Mucosa of gallbladder (tissue), 1 donor: ENCODE measurements at places on chromosomes 6 and 20.

- no peak for DNase-seq
Observed at GRCh38 chr6:79922018-79922417, 25.3 kb downstream of the ELOVL4 start.

DNA sequence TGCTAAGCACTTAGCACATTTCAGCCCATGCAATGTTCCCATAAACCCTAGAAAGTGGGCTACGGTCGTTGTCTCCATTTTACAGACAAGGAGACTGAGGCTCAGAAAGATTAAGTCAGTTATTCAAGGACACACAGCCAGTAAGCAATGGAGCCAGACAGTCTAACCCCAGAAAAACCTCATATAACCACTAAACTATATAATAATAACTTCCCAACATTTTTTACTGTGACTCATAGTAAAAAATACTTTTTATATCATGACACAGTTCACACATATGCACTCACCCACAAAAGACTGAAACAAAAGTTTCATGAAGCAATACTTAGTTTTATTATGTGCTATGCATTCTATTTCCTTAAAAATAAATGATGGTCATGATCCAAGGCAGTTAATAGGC is 66.2 kb upstream of the EYA2 start:
- no peak for DNase-seq

DNA sequence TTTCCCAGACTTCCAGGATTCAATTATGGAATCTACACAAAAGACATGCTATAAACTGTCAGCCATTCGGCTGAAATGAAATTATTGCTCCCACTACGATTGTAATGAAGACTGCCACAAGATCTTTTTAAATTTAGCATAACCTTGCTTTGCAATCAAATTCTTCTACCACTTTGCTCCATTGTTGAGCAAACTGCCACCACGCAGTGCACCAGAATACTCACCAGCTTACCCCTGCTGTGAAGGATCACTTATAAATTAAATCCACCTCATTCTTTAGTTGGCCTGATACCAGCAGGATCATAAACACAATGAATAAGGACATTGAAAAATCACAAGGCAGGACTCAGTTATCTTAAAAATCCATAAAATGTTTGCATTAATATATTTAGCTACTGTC is 151.8 kb upstream of the PRND start:
- no peak for DNase-seq

- no peak for DNase-seq
Observed at GRCh38 chr6:169647637-169648036, 54.2 kb downstream of the WDR27 start.

- DNase-seq, result no peak
Observed at GRCh38 chr6:27452496-27452897, 20.4 kb downstream of the ZNF184 start.

DNA sequence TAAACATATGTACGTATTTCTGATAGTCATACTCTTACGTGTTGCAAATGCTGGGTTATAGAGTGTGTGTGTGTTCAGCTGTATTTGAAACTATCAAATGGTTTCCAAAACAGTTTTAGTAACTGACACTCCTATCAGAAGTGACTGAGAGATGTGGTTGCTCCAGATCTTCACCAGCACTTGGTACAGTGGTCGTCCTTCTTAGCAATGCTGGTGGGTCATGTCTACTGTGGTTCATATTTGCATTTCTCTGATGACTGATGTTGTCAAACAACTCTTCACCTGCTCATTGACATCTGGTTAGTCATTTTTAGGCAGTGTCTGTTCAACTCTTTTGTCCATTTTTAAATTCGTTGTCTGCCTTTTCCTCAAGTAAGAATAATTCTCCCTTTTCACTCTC is 259.3 kb downstream of the KIF16B start:
- DNase-seq, result no peak

DNA sequence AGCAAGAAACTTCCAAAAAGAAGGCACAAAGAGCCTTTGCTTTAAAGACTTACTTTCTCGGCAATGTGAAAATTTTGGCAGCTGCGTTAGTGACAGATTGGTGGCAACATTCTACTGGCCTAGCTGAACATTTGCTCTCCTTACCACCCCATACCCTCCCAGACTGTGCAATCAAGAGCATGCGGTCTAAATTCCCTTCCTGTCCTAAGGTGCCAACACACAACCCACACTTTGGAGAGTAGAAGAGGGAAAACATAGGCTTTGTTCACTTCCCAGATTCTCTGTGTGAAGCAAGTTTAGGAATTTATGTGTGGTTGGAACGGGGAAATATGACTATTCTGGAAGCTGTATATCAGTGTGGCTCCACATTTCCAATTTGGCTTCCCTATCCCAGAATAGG is 29.8 kb upstream of the NEDD9 start:
- DNase-seq, result no peak

GRCh38 chr6:150865043-150865405 is 478 bp upstream of the MTHFD1L start:
- DNase-seq, result no peak

- no peak for DNase-seq
Observed at GRCh38 chr6:79724816-79725215, 93.7 kb downstream of the SH3BGRL2 start.

DNA sequence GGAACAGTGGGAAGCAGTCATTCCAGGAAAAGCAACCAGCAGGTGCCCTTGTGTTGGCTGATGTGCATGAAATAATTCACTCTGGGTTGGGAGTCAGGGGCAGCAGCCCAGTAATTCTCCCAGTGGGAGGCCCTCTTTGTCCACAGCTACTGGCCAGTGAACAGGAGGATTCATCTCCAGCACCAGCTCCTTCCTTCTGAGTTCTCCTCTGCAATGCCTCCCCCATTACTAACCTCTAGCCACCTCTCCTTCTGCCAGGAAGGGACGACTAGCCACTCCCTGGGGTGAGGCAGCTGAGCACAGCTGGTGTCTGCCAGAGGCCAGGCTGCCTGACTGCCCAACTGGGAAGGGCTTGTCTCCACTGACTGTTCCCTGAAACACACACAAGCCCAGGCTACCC is 12.5 kb upstream of the R3HDML start:
- peak; percentile 13 for DNase-seq

GRCh38 chr20:46614503-46614902 is 36.8 kb downstream of the SLC13A3 start:
- DNase-seq, result no peak

DNA sequence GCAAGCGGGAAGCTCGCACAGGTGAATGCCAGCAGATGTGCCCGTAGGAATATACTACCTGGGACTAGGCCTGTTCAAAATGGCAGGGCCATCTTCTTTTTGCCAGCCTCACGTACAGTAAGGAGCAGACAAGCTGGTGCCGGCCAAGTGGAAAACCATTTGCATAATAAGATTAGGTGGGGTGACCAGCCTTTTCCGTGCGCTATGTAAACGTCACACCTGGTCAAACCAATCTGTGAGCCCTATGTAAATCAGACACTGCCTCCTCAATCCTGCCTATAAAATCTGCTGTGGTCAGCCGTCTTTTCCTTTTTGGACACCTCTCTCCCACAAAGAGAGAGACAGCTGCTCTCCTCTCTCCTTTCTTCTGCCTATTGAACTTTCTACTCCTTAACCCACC is 60.8 kb upstream of the TMEM30A start:
- no peak for DNase-seq

DNA sequence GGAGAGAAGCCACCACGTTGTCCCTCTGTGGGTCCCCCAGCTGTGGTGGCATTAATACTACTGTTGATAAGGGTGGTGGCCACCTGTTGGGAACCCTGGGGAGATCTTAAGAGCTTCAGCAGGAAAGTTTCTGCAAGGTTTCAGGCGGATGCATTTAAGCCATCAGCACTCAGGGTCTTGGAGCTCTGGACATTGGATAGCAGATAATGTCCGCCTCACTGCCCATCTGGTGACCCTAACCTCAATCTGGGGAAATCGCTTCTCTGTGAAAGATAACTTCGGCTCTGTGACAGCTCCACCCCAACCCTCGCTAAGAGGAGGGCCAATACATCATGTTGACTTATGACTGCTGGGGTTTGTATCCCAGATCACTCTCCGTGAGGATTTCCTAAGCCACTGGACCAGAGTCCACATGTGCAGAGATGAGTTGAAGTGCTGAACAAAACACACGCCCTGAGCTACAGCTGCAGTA is 92.9 kb downstream of the FOXC1 start:
- DNase-seq, result no peak

GRCh38 chr20:51388756-51389542 is 153.6 kb downstream of the NFATC2 start:
- DNase-seq, result no peak

DNA sequence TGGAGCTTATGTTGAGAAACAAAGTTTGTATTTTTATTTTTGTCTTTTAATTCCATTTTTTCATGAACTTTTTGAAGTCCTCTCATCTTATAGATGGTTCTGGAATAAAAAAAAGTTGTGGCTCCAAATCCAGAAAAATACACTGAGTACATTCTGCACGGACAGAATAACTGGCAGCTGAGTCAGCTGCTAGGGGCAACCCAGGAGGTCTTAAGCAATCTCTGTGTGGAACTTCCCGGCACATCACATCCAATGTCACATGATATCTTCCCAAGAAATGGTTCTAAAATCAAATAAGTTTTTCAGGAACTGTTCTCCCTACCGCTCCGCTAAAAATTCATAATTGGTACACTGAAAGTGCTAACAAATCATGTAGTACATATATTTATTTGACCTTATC is 29.8 kb downstream of the SLC13A3 start:
- no peak for DNase-seq

GRCh38 chr6:154297721-154298120 is 58.9 kb downstream of the IPCEF1 start:
- DNase-seq, result no peak

GRCh38 chr6:81897793-81898192 is 145.3 kb upstream of the TENT5A start:
- DNase-seq, result no peak

GRCh38 chr6:138255443-138255842 is 37.2 kb upstream of the PBOV1 start:
- DNase-seq, result no peak

DNA sequence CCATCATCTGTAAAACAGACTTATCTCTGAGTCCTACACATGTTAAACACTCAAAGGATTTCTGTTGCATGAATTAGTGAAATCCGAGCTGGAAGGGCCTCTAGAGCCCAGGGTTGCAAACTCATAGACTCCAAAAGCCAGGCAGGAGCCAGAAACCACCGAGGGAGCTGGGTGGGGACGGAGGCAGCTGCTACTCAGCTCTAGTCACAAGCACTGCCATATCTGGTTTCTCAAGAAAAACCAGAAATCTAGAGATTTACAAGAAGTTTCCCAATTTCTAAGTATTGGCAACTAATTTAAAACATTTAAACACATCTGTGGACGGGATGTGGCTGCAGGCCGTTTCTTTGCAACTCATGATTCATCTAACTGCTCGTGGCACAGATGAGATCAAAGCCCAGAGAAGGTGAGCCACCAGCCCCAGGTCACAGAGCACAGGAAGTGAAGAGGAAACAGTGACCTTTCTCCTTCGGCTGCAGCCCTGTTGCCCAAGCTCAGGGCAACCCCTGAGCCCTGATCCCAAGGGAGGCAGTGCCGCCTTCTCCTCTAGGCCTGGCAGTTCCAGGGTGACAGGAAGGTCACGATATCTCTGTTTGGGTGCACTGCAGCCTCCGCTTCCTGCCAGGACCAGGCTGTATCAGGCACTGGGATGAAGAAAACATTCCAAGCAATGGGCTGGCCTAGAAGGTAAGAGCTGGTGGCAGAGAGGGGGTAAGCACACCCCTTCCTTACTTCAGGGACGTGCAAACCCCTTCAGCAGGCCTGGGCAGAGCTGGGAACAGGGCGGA is 26.4 kb upstream of the PTGIS start:
- DNase-seq, result peak; percentile 75

GRCh38 chr6:31952140-31952805 is 6.4 kb downstream of the CFB start:
- DNase-seq, result peak; percentile 65

GRCh38 chr6:33923857-33924514 is 120.2 kb upstream of the MLN start:
- no peak for DNase-seq

- DNase-seq, result no peak
Observed at GRCh38 chr20:62061851-62062423, 3.7 kb downstream of the TAF4 start.

- no peak for DNase-seq
Observed at GRCh38 chr6:1581120-1581991, 28.4 kb upstream of the FOXC1 start.

GRCh38 chr6:144244688-144245087 is 40.4 kb upstream of the UTRN start:
- DNase-seq, result no peak

DNA sequence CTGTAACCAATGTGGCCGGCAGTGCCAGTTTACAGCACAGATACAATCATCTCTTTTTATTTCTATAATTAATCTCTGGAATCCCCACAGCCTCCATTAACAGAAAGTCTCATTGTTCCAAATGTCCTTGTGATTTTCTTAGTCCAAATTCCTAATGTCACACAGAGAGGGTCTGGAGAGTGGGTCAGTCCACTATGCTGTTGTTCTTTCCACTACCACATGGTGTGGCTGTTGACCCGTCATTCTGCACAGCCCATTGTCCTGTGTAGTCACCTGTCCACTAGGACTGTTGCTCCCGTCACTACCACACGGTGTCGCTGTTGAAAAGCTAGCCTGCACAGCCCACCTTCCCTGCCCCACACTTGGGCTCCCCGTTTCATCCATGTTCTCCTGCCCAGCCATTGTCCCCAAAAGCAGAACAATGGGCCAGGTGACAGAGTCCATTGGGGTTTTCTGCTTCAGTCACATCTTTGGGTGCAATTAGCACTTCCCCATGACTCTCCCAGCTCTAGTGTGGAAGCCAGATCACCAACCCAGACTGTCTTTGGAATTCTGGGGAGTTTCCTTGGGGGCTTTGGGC is 8.6 kb upstream of the LBP start:
- no peak for DNase-seq

GRCh38 chr6:148998704-148999103 is 251.9 kb downstream of the UST start:
- DNase-seq, result no peak

DNA sequence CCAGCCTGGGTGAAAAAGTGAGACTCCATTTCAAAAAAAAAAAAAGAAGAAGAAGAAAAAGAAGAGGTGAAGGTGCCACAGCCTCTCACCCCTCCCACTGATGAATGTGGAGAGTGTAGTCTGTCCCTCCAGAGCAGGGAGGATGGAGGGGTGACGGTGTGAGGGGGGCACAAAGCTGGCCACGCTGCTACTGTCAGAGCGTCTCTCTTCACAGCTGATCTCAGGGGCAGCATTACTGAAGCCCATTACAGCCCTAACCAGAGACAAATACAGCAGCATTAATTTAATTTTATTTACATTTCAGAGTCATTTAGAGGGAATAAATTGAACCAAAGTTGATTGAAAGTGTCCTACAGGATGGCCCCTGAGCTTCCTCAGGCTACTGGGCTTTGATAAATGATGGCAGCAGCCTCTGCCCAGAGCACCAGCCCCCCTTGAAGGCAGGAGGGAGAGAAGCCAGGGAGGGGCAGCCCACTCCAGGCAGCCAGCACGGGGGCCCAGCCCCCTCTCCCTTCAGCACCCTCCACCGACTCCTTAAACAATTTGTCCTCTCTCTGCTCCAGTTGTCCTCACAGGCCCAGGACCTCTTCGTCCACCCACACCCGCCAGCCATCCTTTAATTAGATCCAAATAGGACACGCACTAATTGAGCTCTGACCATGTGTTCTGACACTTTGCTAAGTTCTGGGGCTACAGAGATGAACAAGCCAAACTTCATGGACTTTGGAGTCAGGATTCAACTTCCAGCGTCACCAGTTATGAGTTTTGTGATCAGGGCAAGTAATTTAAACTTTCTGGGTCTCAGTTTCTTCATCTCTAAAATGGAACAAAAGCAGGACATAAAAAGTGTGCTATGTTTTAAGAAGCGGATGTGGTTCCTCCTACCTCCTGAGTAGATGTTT is 18.6 kb upstream of the ZFAND3 start:
- no peak for DNase-seq
